H9 (cell line): ENCODE measurements at places on chromosomes 11 and 22.
A peak's percentile ranks its signal among the peaks of the same experiment; 100 is the strongest.

DNA sequence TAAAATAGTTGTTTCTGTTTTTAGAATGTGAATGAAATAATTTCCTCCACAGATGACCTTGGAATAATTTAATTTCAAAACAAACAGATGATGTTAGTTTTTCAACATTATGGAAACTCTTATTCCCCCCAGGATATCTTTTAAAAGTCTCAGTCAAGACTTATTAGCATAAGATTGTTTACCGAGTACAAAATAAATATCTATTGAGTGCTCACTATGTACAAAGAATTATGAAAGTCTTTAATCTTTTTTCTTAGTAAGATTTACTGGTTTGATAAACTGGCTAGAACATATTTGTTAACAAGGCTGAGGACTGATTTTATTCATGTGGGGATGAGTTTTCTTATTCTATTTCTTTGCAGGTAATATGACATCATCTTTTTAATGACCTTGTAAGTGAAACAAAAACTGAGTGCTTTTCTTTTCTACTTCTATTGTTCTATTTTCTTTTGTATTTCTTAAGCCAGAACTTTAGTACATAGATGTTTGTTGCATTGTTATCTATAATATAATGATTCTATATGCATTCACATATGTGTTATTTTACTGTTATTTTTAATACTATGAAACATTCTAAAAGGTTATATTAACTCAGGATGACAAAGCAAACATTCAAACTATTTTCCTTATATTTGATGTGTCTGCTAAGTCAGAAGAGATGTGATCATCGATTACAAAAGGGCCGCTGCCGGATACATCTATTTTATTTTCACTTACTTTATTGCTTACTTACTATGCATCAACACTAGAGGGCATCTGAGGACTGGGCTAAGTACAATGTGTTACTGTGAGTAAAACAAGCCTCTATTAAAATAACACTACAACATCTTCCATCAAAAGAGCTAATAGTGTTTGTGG, 111.0 kb upstream of the ARHGAP42 start:
- no peak for DNase-seq

- DNase-seq, result no peak
These were observed 215.9 kb upstream of the CCDC90B start for GRCh38 chr11:83502041-83502440.

DNA sequence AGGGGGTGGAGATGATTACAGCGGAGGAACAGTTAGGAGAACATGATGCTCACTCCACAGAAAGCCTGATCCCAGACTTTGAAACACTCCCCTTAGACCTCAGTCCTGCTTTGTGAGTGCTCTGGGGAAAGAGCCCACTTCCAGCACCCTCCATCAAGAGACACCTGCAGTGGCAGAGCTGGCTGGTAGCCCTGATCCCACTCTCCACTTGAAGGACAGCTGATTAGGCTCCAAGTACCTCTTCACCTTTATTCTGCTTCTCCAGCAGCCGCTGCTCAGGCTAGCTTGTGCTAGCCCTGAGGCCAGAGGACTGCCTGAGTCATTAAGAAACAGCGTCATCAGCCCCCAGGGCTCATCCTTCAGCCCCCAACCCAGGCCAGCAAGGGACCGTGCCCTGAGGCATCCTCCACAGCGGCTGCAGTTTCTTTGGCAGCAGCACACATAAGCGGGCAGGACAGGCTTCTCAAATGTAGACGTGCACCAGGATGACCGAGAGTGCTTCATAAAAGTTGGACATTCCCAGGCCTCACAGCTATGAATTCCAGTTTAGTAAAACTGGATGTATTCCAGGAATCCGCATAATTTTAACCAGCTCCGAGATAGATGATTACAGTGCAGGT, 146.0 kb upstream of the TBCEL start:
- no peak for DNase-seq

- DNase-seq, result no peak
These were observed 347.9 kb upstream of the NCAM1 start for GRCh38 chr11:112613051-112613972.

DNA sequence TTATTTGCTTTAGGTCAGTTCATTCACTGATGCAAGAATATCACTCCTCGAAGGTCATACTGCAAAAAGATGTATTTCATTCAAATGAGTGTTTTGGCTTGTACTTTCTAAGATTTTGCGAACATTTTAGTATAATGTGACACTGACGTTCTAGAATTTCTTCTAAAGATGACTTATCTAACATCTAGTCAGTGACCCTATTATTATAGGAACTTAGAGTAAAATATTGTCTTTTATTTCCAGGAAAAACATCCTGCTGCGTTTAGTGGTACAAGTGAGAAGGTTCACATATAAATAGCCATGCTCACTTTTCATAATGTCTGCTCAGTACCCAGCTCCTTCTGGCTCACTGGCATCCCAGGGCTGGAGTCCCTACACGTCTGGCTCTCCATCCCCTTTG, at the start of gene OR52M1:
Gene OR52M1 (plus strand): TSS at position 301 of the 400 bp plus-strand sequence. CDS start 0 bp downstream, at position 301.
- DNase-seq, result no peak

- DNase-seq, result no peak
These were observed 5.4 kb downstream of the FDX1 start for GRCh38 chr11:110434952-110435779.

GRCh38 chr11:47359586-47359985, 7.1 kb upstream of the MYBPC3 start:
- DNase-seq, result no peak

DNA sequence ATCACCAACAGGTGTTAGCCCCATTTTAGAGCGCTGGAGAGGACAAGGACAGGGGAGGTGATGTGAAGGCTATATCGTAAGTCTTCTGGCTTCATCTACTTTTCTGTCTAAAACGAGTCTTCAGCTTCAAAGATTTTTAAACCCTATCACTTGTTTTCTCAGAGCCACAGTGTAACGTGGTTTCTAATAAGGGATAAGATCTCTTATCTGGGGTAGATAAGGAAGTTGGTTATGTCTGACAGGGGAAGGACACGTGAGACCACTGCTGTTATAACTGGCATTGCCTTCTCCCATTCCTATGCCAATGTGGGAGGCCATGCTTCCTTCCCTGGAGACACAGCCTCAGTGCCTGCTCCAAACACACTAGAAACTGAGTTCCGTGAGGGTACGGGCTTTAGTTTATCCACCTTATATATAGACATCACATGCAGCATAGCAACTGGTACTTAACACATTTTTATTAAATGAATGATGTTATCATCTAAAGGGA, 39.3 kb downstream of the LARGE2 start:
- no peak for DNase-seq

DNA sequence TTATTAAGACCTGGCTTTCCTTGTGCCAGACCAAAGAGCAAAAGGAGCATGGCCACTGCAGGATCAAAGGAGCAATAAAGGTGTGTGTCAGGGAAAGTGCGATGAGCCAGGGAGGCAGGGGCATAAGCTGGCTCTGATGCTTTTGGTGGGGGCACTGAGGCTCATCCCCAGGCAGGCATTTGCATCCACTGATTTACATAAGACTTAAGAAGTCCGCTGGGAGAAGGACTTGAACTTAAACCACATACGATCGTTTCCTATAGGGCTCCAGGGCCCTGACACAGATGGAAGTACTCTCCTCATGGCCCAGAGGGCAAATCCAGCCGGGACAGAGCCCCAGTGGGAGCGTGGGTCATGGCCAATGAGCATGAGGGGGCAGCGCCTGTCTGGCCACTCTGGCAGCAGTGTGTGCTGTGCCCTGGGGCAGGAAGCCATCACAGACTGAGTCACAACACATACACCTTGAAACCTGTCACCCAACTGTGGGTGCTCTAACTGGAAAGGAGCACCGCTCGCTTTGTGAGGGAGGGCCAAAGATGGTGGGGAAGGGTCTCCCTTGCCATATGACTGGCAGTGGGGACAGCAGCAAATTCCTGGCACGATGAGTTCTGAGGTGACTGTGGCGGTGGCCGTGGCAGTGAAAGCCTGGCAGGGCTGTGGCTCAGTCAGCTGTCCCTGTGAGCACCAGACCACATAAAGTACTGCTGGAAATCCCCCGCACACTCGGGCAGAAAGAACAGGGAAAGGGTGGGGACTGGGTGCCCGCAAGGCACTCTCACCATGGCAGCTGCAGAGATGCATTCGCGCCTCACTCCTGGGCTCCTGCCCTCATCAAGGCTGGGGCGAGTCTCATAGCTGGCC, 79.4 kb upstream of the LMO1 start:
- DNase-seq, result no peak

DNA sequence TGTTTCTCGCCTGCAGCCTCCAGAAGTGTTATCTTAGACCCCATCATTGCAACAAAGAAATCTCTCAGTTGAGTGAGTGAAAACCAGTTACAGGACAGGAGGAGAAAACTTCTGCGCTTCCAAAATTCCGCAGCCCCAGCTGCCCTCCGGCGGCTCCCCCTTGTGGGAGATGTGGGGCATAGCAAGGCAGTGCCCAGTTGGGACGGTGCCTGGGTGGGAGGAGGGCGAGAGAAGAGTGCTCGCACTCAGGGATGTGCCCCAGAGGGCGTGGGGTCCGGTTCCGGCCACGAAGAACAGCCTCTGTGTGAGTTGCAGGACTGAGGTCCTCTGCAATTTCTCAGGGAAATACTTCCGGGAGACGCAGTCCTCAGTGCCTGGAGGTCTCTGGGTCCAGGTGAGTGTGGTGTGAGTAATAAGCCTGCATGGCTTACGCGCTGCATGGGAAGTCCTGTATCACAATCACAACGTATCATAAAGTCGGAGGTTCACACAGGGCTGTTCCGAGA, 87.0 kb upstream of the BLID start:
- peak; percentile 81 for DNase-seq

DNA sequence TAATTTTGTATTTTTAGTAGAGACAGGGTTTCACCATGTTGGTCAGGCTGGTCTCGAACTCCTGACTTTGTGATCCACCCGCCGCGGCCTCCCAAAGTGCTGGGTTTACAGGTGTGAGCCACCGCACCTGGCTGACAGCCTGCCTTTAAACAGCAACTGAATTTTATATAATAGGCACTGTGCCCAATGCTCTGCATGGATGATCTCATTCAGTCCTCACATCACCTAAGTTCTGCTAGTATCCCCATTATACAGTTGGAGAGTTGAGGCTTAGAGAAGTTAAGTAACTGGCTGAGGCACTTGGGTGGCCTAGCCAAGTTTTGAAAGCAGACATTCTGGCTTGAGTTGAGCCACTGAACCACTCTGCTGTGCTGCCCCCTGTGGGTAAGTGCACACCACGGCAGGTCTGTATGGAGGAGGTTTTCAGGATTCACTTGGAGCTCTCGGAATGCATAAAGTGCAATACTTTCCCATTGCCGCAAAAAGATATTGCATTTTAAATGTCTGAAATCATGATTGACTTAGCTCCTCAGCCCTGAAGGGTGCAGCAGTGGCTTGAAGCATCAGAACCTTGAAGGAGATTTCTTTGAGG, 112.4 kb downstream of the LDLRAD3 start:
- DNase-seq, result peak; percentile 65

DNA sequence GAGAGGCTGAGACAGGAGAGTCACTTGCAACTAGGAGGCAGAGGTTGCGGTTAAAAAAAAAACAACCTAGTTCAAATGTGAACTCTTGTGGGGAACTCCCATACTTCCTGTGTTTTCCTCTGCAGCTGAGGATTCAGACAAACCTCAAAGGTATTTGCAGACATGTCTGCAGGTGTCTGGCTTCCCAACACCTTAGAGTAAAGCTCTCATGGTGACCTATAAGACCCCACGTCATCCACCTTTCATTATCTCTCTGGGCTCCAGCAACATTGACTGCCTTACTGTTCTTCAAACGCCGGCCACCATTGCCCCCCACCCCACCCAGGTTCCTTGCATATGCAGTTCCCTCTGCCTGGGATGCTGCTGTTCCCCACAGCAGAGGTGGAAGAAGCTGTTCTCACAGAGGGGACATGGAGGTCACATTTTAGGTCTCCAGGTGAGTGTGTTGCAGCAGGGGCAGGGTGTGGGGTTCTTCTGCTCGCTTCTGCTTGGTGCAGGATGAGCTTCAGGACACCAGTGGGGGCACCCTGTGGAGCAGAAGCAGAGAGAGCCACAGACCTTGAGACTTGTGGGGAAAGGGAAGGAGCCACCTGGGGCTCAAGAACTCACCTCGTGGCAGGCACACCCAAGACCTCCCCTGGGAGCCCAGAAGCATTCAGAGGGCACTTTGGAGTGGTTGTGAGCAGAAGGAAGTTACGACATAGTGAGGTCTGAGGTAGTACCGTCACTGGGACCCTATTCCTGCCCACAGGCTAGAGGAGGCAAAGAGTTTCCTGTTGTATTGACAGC, 203.2 kb downstream of the CSNK2A3 start:
- DNase-seq, result no peak

DNA sequence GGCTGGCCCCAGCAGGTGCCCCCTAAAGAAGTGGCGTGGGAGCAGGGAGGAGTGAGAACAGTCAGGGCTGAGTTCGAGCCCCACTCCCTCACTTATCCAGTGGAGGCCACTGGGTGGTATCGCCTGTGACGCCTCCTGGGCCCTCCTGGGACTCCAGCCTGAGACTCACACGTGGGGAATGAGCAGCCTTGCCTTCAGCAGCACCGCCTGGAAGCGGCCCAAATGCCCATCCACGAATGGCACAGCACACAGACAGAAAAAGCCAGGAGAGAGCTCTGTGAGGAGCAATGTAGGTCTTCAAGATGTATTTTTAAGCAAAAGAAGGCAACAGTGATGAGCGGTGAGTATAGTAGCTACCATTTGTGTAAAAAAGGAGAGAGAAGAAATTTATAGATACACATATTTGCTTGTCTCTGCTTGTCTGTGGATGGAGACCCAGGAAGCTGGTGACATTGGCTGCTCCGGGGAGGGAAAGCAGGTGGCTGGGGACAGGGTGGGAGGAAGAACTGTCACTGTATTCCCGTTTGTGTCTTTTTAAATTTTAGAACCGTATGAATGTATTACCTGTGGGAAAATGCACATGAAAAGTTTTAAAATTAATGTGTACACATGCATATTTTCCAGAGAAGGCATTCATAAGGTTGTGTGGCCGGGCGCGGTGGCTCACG, 13.2 kb downstream of the KCNJ4 start:
- DNase-seq, result no peak

DNA sequence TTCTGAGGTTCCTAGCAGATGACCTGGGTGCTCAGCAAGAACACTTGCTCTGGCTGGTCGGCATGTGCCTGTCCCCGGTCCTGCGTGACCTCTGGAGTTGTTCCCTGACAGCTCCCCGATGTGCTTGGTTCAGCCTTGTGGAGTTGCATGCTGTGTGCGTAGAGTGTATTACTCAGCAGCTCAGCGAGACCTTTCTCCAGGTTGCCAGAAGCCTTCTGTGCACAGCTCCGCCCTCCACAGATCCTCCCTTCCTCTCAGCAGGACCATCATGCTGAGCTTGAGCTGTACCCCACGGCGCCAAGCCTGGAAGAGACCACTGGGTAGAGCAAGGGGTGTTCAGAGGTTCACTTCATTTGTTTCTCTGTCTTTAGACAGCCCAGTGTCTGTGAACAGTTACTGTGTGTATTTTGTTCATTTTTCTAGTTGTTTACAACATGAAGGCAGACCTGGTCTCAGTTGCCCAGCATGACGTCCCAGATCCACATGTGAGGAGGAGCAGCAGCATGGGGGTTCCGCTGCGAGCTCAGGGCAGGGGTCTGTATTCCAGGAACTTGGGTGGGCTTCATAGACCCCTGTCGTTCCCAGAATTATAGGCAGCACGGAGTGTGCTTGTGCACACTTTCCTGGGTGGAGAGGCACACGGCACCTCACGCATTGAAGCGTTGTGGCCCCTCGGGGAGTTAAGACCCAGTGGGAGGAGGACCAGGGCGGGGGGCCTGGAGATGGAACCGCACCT, 148.6 kb downstream of the IGLL1 start:
- DNase-seq, result no peak

GRCh38 chr11:58786693-58787092, 55.0 kb upstream of the GLYAT start:
- DNase-seq, result no peak

GRCh38 chr22:27492566-27493201, 308.9 kb downstream of the MN1 start:
- DNase-seq, result no peak

- DNase-seq, result peak; percentile 46
These were observed 1.3 kb upstream of the BARX2 start for GRCh38 chr11:129374081-129374992.

GRCh38 chr11:134911514-134912180, 499.6 kb upstream of the B3GAT1 start:
- DNase-seq, result no peak
